Activated CD4-positive, alpha-beta T cell treated with anti-CD3 and anti-CD28 coated beads, Interleukin-2, amount 50 U/mL, for 1 hour (primary cell): ENCODE measurements at places on chromosomes 13 and 19.
A peak's percentile ranks its signal among the peaks of the same experiment; 100 is the strongest.

DNA sequence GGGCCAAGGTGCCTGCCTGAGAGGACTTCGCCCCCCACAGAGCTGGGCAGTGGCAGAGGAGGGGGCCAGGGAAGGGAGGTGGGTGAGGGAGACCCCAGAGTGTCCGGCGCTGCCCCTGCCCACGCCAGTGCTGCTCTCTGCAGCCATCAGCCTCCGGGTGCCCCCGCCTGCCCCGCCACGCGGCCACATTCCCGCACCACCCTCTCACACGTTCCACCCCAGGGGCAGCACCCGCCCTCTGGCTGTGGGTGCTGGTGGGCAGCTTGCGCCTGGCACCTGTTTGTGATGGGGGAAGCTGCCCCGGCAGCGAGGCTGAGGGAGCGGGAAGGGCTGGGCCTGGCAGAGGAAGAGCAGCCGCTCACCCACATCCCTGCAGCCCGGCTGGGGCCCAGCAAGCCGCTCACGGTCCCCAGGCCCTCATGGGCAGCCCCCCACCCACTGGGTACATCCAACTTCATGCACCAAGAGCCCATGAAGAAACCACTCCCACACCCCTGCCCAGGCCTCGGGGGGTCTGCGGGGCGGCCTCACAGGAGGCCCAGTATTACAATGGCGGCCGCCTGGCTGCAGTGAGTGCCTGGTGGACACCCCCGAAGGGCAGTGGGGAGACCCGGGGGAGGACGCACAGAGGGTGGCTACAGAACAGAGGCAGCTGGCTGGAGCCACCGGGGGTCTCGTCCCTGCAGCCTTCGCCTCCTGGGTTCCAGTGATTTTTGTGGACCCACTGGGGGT lies 14.0 kb downstream of the SBNO2 start:
- no peak for DNase-seq

DNA sequence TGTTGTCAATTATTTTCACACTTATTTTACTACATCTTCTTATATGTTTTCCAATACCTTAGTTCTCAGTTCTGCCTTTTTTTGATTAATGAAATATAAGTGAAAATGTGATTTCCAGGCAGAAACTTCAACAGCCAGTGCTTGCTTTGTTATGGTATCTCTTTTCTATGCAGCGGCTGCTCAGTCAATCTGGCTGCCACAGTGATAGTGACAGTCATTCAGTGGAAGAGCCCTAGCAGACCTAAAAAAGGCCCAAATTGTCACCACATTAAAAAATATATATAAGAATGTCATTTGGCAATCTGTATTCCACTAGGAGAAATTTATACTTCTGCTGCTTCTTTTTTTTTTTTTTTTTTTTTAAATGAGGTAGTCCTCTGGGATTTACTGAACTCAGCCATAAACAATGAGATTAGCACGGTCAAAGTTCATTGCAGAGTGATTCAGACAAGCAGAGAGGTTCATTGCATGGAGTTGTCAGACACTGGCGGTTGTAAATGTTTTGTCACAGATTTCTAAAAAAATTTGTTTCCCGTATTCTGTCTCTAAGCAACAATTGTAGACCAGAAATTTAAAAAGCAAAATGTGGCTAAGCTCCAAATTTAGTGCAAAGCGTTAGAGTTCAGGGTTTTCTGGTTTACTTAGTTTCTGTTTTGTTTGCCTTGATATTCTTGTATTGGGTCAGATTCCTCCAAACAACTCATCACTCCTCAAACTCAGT lies 94.7 kb upstream of the PRR20A start:
- no peak for DNase-seq

GRCh38 chr13:39856714-39857113 lies 201.3 kb downstream of the COG6 start:
- no peak for DNase-seq

DNA sequence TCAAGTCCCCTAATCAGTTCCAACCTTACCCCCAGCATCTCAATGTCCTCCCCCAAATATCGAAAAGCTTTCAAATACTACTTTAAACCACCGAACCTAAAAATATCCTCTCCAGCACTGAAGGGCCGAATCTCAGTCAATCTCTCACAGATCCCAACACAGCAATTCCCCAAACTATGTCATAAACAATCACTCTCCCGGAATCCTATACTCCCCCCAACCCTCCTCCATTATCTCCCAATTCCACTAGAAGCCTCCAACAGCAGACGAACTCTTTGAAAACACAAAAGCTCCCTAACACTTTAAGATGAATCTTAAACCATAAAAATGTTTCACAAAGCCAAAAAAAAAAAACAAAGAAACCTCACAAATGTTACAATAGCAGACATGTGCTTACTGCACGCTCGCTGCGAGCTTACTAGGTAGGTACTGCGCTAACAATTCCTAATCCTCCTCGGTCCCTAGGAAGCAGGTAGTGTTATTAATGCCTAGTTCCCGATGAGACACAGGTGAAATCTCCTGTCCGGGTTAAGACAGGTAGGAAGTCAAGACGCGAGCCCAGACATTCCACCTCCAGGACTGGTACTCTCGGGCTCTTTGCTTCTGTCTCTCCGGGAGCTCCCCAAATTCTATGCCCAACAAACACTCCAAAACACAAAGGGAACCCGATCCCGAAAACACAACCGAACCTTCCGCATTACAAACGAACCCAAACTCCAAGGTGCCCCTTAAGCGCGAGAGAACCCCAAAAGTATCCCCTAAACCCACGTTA lies 14.2 kb downstream of the FBXO46 start:
- DNase-seq: peak; percentile 11

DNA sequence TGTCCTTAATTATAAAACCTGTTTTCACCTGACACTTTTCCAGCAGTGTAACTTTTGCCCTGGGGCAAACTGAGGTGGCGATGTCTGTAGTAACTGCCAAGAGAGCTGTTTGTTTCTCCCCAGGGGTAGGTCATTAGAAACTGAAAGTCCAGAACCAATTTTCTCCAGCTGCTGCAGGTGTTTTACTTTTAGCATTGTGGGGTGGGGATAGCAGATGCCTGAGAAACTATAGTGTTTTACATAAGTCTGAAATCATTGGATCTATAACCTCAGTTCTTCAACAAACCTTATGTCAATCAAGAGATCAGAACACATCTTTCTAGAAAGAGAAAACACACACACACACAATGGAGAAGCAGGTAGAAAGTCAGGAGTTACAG lies 92.7 kb downstream of the LHFPL6 start:
- no peak for DNase-seq

DNA sequence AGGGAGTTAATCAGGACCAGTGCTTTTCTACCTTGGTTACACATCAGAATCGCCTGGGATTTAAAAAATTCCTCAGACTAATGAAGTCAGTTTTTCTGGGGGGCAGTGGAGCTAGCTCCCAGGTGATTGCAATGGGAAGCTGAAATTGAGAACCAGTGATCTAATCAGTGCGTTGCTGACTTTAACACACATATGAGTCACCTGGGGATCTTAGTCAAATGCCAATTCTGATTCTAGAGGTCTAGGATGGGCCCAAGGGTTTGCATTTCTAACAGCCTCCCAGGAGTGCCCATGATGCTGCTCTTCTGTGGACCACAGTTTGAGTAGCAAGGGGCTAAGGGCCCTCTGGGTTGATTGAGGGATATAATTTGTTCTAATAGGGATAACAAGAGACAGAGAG lies 54.5 kb downstream of the KL start:
- DNase-seq: no peak

DNA sequence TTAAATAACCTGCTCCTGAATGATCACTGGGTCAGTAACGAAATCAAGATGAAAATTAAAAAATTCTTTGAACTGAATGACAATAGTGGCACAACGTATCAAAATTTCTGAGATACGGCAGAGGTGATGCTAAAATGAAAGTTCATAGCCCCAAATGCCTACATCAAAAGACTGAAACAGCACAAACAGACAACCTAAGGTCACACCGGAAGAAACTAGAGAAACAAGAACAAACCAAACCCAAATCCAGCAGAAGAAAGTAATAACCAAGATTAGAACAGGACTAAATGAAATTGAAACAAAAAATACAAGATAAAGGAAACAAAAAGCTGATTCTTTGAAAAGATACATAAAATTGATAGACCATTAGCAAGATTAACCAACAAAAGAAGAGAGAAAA lies 324.1 kb downstream of the RBM26 start:
- no peak for DNase-seq
